ENCODE measurements at places on chromosomes 1 and 21.

- DNase-seq, result peak; percentile 68
Observed at GRCh38 chr1:167542109-167543032, 11.2 kb downstream of the CREG1 start.

- DNase-seq, result no peak
Observed at GRCh38 chr1:247401310-247402119, 14.5 kb upstream of the NLRP3 start.

- DNase-seq, result no peak
Observed at GRCh38 chr1:67827688-67828087, 5.6 kb downstream of the GNG12 start.

DNA sequence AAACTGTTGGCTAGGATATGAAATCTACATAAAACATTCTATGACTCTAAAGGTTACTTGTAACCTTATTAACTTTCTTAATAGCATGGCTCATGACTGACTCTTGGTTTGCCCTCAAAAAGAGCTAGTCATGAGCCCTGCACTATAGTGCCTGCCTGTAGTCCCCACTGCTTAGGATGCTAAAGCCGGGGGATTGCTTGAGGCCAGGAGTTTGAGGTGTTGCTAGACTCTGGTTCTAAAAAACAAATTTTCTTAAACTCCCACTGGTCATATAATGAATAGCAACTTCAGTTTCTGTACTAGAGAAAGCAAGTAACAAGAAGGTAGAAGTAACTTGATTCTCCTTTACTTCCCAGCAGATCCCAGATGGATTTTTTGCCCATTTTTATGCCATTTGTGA lies 15.8 kb upstream of the NEXN start:
- DNase-seq, result no peak

DNA sequence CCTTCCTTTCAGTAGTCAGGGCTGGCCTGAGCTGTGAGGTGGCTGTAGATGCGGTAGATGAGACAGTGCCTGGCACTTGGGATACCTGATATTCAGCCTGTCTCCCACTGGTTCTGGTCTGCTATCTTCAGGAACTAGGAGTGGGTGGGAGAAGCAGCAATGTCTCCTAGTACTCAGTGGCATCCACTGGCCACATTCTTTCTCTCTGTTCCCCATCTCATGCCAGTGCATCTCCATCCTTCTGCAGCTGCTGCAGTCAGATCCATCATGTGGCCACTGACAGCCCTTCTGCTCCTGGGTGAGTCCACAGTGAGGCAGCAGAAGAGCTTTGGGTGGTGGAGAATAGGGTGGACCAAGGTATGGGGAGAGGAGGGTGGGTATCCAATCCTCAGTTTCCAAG lies 1.1 kb downstream of the FCRLB start:
- no peak for DNase-seq

DNA sequence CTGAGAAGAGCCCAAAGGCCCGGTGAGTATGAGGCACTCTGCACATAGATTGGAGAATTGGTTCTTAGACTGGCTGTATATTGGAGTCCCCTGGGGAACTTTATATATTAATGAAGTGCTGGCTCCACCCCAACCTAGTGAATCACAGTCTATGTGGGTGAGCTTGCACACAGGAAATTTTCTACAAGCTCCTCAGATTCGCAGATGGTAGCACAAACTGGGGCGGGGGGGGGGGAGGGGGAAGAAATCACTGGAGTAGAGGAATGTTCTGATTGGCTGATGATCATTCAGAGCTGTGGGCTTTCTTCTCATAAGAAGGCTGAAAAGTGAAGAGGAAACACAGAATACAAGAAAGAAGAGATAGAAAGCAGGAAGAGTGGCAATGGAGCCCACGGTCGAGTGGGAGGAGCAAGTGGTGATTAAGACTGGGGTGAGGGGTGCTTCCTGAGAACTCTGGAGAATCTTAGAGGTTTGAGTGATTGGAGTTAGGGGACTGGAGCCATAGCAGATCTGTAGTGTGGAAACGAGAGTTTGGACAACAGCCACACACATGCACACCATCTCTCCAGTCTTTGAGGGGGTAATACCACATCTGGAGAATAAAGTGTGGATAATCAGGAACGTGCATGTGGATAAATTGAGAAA lies 465.9 kb upstream of the DAB1 start:
- no peak for DNase-seq

GRCh38 chr1:5913876-5914275 lies 78.3 kb downstream of the NPHP4 start:
- no peak for DNase-seq

DNA sequence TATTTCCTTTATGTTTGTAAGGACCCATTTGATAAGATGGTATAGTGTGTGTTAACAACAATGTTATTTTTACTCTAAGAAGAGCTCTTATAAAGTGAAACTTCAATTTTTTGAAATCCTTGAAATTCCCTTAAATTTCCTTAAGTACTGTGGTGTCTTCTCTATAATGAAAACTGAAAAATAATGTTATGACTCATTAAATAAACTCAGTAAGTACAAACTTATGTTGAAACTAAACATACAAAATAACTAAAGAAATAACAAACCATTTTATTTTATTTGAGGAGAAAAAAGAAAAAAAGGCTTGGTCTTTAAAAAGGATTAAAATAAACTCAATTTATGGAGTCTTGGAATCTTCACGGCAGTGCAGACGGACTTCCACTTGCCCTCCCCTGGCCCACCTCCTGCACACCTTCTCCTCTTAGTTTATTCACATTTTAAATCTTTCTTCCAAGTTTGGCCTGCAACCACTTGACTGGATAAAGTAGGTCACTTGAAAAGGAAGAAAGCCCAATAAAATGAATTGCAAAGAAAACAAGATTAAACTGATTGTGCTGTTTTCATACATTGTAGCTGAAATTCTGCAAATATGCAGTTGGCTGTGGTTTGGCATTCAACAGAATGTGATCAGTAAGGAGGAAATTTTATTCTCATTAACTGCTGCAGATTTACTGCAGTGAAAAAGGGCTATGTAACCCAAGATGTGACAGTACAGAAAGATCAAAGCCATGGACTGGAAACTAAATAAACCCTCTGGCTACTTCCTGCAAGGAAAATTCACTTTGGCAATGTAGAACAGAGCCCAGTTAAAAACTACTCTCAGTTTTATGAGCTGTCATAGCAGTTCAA lies 48.5 kb upstream of the SCYL3 start:
- DNase-seq, result peak; percentile 49

DNA sequence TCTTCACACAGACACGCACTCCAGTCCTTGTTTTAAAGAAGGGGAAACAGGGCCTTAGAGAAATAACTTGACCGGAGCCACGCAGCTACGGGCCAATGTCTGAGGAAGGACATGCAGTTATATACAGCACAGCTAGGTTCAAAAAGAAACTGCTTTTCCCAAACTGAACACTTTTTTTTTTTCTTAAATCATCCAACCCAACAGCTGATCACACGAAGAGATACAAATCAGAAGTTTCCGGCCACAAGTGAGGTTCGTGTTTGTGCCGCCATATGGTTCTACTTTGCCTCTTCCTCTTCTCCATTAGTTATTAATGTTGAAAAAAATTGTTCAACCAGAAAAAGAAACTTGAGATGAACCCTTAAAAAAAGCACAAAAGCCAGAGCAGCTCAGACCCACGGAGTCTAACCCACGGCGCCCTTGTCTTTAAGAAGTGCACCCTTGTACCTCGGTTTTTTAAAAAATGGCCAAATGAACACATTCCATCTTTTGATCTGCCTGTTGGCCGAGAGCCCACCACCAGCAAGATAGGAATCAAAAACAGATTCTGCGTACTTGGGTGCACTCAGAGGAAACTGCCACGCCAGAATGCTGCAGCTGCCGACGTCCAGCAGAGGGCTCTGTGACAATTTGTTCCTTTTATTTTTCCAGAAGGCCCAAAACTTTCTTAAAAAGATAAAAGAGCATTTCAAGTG lies 78.9 kb downstream of the SLC66A1 start:
- no peak for DNase-seq

- DNase-seq, result no peak
Observed at GRCh38 chr1:109282497-109282951, 421 bp downstream of the PSRC1 start.

DNA sequence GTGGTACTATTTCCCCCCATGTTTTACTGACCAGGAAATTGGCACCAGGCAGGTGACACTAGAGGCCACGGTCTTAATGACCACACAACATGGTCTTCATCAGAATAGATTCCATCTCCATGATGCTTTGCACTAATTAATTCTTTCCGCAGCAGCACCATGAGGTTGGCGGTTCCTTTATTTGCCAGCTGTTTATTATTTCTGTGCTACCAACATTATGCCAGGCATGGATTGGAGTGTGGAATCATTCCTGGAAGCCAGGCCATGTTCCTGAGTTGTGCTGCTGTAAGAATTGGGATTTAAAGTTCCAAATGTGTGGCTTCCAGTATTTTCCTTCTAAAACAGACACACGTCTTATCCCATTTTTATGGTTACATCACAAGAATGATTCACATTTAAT lies 107.8 kb downstream of the NFIA start:
- no peak for DNase-seq

DNA sequence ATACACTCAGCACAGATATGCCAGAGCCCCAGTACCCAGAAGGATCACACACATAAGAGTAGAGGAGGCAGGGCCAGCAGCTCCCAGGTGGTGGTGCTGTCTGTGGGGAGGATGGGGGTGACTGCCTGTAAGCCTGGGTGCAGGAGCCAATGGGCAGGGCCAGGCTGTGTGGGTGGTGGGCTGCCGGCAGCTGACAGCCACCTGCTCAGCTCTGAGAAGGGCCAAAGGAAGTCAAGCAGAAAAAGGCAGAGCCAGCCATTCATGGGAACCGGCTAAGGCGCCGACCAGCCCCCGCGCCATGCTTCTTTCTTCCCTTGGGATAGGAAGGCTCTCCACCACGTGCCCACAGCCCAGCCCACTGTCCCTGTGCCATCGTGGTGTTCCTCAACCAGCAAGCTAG lies 14.1 kb downstream of the PIK3C2B start:
- peak; percentile 54 for DNase-seq

DNA sequence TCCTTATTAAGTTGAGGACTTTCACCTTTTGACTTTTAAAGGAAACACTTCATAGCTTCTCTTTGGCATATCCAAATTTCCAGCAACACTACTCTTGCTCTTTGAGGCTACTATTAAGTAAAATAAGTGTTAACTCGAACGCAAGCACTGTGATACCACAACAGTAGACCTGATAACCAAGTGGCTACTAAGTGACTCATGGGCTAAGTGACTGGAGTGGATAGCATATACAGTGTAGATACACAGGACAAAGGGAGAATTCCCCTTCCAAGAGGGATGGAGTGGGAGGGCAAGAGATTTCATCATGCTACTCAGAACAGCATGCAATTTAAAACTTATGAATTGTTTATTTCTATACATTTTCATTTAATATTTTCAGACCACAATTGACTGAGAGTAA lies 9.8 kb upstream of the KCNA3 start:
- DNase-seq, result no peak

DNA sequence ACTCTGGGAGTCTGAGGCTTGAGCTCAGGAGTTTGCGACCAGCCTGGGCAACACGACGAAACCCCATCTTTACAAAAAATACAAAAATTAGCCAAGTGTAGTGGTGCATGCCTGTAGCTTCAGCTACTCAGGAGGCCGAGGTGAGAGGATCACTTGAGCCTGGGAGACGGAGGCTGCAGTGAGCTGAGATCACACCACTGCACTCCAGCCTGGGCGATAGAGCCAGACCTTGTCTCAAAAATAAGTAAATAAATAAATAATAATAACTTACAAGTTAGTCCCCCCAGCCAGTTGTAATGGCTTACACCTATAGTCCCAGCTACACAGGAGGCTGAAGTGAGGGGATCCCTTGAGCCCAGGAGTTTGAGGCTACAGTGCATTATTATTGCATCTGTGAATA lies 21.7 kb upstream of the BTG2 start:
- DNase-seq, result no peak

DNA sequence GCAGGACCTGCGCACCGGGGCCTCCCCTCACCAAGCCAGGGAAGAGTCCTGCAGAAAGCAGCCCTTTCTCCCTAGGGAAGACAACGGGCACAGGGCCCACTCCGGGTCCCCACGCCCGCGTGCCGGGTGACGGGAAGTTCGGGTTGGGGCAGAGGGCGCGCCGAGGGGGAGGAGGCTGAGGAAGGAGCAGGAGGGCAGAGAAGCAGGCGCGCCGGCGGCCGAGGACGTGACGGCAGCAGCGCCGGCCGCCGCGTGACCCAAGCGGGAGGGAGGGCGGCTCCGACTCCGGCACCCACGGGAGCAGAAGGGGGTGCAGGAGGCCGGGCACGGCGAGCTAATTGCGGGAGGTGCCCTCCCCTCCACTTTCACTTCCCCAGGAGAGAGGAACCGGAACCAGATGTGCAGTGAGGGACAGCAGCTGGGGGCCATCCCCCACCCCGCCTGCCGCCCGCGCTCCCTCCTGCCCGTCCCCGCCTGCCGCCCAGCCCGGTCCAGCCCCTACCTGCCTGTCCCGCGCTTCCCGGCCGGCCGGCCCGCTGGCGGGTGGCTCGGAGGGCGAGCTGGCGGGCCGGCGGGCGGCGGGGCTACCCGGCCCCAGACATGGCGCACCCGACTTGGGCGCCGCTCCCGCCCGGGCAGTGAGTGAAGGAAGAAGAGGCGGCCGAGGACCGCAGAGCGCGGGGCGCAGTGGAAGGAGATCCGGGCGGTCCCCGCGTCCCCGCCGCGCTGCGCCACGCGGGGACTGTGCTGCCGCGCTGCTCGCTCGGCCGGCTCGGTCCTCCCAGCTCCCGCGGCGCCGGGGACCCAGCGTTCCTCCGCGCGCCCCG lies 510 bp downstream of the DENND4B start:
- DNase-seq, result peak; percentile 31

- no peak for DNase-seq
Observed at GRCh38 chr21:29689753-29690152, 250.0 kb downstream of the GRIK1 start.

DNA sequence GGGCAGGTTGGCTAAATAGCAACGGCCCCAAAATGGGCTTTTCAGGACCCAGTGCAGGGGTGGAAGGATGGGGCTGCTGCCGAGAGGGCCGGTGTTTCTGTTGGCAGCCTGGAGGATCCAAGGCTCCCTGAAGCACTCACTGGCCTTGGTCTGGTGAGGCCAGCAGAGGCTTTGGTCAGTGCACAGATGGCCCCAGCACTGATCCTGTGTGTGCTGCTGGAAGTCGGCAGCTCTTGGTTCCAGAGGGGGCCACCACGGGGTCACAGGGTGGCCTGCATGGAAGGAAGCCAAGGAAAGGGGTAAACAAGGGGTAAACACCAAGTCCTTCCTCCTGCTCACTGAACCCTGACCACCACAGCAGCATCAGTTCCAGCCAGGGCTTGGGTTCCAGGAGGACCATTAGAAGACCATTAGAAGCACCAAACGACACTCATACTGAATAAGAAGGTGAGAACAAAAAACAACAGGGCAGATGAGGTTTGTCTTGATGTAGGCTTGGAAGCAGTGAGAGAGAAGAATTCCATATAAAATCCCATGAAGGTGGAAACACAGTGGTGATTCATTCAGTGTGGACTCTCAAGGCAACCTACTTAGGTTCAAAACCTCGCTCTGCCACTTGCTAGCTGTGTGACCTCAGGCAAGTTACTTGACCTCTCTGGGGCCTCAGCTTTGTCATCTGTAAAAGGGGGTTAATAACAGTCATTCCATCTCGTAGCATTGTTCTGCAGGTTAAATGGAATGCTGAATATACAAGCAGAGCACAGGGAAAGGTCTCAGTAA lies 184.5 kb downstream of the RUNX1 start:
- no peak for DNase-seq

GRCh38 chr1:23370709-23371584 lies 1.3 kb upstream of the ZNF436 start:
- DNase-seq, result peak; percentile 89
